Effector memory CD4-positive, alpha-beta T cell (primary cell): ENCODE measurements at places on chromosomes 16 and 17.
A peak's percentile ranks its signal among the peaks of the same experiment; 100 is the strongest.

- no peak for DNase-seq
These were observed 18.1 kb upstream of the NUP93 start for GRCh38 chr16:56711862-56712261.

- DNase-seq: no peak
These were observed 67.4 kb upstream of the ENDOV start for GRCh38 chr17:80347536-80347935.

DNA sequence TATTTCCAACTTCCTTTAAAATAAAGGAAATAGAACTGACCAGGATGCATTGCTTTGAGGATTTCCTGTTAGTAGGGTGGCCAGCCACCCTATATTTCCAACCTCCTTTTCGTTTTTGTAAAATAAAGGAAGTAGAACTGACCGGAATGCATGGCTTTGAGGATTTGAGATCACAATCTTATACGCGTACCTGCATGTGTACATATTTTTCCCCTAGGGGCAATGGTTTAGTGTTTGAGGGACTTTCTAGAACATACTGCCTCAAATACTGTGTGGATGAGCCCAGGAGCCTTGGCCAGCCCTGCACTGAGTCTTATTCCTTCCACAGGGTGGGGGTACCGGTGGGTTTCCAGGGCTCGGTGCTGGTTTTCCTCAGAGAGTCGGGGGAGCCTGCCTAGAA is 25.6 kb downstream of the MAPK8IP3 start:
- DNase-seq: no peak

DNA sequence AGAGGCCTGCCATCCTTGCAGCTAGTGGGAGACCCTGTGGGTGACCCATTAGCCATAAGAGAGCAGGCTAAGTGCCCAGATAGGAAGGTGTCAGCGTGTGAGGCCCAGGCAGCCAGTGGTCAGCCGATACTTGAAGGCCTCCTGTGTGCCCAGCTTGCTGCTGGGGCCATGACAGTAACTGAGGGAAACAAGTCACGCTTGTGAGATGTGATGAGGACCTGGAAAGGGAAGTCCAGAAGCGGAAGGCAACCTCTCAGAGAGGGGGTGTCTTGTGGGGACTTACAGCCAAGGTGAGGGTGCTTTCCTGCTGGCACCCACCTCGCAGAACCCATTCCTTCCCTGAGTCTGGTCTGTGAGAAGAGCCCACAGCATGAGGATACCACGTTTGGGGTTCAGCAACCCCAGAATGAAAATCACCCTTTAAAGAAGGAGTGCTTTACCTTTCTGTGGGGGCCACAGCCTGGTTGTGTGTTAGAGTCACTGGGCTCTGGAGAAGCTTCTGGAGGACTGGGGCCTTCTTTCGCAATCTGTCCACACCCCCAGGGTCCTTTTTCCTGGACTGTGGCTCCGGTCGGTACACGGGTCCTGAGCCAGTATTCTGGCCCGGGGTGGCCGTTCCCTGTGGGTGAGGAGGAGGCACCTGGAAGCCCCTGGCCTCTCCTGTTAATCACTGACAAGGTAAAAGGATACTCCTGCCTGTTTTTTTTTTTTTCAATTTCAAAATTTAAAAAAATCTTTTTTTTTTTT is 53.9 kb downstream of the PLCG2 start:
- no peak for DNase-seq

GRCh38 chr16:75343286-75343685 is 90.0 kb downstream of the CFDP1 start:
- no peak for DNase-seq

DNA sequence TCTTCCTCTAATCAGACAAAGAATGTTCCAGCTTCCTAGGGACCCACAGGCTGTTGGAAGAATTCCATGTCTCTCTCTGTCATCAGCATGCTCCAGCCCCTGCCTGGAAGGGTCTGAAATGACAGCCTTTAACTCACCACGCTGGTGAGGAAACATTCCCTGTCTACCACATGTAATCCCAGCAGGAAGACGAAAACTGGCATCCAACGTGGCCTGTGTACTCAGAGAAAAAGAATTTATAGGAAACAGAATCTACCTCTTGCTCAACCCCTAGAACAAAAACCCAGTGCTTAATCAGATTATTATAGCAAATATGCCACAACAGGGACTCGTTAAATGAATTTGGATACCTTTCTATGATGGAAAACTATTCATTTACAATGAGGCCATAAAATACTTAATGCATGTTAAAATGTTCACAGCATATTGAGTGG is 147.3 kb upstream of the FOXF1 start:
- no peak for DNase-seq

GRCh38 chr17:35087731-35088355 is 24.3 kb upstream of the RFFL start:
- DNase-seq: peak; percentile 13

DNA sequence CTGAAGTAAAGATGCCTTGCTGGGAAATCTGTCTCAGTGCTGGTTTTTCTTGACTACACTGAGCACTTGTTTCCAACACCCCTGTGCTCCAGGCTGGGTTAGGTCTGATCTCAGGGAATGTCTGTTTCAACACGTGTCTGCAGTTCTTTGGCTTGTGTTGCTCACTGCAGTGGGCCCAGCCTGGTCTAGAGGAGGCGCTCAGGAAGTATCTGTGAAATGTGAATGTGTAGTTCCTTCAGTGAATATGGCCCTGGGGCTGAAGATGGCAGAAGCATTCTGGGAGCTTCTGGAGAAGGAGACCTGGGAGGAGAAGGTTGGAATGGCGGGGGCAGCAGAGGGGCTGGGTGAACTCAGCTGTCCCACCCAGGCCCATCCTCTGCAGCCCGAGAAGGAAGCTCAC is 8.1 kb upstream of the YPEL3 start:
- DNase-seq: no peak

DNA sequence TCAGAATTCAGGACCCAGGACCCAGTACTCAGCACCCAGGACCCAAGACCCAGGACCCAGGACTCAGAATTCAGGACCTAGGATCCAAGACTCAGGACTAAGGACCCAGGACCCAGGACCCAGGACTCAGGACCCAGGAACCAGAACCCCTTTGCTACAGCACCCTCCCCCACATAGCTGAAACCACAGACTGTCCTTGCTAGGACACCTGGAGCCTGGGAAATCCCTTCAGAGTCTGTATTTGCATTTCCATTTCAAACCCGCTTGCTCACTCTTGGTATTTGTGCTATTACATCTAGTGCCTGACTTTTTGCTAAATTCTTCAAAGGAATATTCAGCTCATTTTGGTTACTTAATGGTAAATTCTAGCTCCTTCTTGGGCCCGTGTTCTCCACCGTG is 275.8 kb upstream of the MAF start:
- DNase-seq: no peak

DNA sequence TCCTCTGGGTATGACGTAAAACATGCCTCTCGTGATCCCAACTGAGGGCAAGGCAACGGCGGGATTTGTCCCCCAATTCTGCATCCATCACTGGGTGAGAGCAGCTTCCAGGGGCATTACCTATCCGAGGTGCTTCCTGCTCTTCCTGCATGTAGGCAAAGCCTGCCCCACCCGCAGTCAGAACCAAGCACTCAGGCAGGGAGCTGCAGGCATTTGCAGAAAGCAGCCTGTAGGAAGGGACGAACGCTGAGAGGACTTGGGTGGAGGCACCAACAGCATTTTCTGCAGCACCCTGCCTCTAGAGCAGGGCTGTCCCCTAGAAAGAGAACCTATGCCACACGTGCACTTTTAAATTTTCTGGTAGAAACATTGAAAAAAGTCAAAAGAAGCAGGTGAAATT is 5.5 kb downstream of the BCO1 start:
- no peak for DNase-seq

DNA sequence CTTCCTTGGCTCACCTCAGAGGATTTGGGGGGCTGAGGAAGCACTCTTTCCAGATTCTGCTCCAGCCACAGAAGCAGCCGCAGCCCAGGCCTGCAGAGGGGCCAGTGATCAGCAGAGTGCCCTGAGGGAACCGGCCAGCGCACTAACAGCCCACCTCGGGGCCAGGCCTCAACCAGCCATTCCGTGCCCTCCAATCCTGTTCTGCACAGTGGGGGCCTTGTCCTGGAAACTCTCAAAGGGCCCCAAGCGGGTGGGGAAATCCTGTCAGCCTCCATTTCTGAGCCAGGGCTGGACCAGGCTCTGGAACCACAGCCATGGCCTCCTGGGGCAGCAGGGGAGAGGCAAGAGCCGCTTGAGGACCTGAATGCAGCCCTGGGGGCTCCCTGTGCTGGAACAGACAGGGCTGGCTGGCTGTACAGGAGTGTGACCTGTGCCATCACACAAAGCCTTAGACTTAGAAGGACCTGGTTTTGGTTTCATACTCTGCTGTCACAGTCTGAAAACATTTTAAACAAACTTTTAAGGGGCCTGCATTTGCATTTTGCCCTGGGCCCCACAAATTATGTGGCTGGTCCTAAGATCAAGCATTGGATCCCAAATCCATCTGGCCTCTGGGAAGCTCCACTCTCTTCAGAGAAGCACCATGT is 10.0 kb downstream of the CNGB1 start:
- DNase-seq: no peak

- no peak for DNase-seq
These were observed 74.4 kb downstream of the COX10 start for GRCh38 chr17:14143688-14144087.

DNA sequence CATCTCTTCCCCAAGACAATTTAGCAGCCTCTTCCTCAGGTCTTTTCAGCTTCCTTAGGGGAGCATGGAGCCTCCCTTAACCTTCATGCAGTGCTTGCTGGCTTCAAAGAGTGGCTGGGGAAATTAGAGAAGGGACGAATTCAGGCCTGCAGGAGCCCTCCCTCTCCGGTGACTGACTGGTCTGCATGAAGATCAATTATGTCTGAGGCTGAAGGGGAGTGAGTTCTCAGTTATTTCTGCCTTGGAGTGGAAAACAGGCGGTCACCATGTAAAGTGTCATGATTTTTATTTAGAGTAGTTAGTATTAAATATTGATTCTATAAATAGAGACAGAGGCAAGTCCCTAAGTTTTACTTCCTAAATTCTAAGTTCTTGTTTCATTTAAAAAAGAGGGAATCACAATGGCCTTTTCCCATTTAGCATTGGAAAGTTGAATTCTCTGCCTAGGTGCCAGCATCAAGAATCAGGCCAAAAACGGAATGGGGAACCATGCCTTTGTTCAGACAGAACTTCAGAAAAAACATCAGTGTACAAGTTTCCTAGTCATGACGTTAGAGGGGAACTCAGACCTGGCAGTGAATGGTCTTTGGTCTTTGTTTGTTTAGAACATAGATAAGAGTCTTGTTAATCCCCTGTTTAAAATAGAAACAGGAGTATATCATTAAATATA is 4.4 kb downstream of the GABARAPL2 start:
- no peak for DNase-seq

DNA sequence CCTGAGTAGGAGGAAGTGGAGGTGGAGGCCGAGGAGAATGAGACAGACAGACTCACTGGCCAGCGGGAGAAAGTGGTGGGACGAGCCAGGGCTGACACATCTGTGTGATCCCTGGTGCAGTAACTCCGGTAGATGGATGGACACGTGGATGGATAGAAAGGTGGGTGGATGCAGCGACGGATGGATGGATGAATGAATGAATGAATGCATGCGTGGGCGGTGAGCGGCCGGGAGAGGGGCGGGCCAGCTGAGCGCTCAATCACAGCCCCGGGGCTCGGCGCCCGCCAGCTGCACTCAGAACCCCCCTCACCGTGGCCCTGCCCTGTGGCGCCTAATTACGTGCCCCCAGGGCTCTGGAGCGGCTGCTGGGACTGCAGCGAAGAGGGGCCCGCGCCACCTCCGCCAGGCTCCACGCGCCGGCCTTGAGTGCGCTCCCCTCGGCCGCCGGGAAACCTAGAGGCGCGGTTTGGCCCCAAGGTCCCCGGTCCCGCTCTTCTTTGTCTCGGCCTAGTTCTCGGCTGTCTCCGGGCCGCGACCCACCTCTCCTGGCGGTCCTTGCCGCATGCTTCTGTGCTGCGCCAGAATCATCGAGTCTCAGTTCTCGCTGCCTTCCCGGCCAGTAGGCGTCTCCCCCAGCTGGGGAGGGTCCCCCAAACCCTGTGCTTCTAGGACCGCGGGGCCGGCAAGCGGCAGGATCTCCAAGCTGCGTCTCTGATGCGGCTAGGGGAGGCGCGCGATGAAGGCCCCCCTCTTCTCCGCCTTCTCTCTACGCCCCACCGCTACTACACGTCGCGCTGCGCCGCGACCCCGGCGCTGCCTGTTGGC is 41.0 kb downstream of the RAI1 start:
- no peak for DNase-seq

DNA sequence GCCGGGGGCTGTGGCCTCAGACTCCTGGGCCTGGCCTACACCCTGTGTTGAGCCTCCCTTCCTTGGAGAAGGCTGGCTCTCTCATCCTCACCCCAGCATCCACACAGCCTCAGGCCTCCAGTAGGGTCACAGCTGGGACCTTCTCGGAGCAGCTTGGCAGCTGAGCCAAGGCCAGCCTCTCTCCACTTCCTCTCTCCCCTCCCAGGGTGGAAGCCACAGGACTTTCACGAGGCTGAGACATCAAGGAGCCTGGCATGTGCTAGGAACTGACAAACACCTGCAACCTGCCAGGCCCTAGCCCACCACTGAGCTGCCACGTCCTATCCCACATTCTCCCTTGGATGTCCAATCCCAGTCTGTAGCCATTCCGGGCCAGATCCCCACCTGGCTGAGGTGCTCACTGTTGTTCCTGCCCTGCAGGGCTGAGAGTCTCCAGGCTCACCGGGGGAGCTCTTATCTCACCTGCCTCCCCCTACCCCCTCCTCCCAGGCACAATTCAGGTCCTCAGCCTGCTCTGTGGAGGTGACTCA is 3.1 kb downstream of the MMP15 start:
- DNase-seq: no peak
